ENCODE measurements at places on chromosomes 3 and 15.

- no peak for DNase-seq
These were observed 15.2 kb upstream of the CD47 start for GRCh38 chr3:108106031-108106430.

- DNase-seq, result no peak
These were observed 30.9 kb downstream of the PLSCR1 start for GRCh38 chr3:146513386-146514051.

DNA sequence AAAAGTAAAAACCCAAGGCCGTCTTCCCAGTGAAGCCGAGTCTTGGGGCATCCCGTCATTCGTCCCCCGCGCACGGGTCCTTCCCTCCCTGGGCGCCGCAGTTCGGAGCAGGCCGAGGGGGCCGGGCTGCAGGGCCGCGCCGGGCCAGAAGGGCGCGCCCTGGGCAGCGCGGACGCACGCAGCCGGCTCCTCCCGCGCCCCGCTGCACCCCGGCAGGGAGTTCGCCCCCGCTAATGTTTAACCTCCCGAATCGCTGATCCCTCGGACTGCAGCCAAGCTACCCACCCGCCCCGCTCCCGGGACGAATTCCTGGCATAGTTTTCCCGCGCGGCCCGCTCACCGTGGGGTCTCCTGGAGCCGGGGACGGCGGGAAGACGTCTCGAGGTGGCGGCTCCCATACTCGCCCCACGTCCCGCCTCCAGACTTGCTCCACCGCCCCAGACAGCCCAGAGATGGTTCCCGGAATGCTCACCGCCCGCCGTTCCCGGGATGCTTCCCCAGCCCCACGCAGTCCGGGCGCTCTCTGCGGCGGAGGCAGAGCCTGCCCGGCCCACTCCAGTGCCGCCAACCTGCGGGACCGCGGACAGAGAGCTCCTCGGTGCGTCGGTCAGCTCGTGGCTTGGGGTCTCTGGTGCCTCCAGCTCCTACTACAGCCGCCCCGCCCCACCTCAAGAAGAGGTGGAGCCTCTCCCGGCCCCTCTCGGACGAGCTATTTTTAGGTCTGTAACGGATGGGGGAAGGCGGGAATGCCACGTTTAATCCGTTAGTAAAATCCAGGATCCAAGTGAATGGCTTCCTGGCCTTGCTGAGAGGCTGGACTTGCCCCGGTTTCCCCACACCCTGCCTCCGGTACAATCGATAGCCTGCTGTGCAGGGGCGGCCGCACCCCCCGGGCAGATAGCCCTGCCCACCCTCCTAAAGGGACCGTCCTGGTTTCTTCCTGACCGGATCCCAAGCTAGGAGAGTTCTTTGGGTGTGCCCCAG lies at the start of gene DZIP1L:
Gene DZIP1L (minus strand): TSS at position 621 of the 984 bp plus-strand sequence. CDS start 11,637 bp downstream, outside the sequence.
- DNase-seq, result peak; percentile 36

- no peak for DNase-seq
These were observed 245.3 kb downstream of the FEZF2 start for GRCh38 chr3:62128051-62128450.

GRCh38 chr3:82044930-82045705 lies 283.7 kb upstream of the GBE1 start:
- DNase-seq, result no peak

DNA sequence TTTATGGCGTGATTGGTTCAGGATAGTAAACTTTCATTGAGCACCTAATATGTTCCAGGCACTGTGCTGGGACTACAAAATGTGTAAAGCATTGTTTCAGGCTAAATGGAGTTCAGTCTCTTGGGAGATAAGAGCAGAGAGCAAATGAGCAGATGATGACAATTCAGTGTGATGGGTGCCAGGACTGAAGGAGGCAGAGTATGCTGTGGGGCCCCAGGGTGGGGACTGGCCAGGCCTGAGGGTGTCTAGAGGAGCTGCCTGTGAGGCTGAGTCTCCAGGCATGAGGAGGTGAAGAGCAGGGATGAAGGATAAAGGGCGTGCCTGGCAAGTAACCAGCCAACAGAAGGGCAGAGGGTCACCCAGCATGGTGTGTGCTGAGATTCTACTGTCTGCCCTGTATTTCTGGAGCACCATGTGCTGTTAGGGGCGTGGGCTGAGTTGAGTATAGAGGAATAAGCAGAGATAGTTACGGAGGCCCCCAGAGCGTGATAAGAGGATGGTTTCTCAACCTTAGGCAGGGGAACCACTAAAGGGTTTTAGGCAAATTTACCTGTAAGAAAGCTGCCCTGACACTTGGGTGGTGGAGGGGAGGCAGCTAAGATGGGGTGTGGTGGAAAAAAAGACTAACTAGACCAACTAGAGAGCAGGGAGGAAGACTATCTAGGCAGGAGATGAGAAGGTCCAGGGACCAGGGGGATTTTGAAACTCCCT lies 38.5 kb downstream of the EPHB1 start:
- DNase-seq, result no peak

All from activated CD4-positive, alpha-beta T cell treated with anti-CD3 and anti-CD28 coated beads, Interleukin-2, amount 50 U/mL, for 48 hours (primary cell).